Stimulated activated CD8-positive, alpha-beta memory T cell treated with anti-CD3 and anti-CD28 coated beads, Interleukin-4, amount 100 ng/mL, for 1 hour (primary cell): ENCODE measurements at places on chromosomes 2 and 18.

- DNase-seq, result no peak
Observed at GRCh38 chr18:49277395-49278036, 182.9 kb downstream of the DYM start.

DNA sequence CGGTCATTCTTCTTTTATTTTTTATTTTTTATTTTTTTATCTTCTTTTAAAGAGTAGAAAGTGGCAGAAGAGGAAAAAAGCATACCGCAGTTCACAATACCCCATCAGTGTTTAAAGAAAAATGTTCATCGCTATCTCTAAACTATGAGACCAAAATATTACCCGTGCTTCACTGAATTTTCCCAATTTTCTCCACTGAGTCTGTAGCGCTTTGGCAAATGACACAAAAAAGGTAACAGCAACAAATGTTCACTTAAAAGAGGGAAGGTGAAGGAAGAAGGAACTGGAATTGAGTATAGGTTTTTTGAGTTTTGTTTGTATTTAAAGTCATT, 15.1 kb upstream of the RIOK3 start:
- DNase-seq, result no peak

DNA sequence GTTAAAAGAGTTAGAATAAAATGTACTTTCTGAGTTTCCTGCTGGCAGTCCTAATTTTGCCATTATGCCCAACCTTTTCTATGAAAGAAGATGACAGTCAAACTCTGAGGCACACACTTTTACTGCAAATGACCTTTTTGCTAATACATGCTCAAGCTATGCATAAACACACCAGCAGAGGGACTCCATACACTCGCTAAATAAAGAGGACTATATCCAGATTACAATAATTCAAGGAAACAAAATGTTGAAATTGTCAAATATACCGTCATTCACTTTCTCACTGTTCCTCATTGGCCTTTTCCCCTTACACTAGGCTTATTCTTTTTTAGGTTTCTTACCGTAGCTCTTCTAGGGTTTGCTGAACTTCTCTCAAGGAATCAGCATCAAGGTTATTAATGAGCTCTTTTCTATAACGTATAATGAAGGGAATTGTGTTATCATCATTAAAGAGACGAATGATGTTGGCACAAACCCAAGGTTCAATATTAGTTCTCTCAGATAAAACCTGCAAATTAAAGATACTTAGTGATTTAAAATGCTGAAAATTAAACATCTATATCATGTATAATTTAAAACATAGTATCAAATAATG, 25.7 kb downstream of the SRBD1 start:
- no peak for DNase-seq

DNA sequence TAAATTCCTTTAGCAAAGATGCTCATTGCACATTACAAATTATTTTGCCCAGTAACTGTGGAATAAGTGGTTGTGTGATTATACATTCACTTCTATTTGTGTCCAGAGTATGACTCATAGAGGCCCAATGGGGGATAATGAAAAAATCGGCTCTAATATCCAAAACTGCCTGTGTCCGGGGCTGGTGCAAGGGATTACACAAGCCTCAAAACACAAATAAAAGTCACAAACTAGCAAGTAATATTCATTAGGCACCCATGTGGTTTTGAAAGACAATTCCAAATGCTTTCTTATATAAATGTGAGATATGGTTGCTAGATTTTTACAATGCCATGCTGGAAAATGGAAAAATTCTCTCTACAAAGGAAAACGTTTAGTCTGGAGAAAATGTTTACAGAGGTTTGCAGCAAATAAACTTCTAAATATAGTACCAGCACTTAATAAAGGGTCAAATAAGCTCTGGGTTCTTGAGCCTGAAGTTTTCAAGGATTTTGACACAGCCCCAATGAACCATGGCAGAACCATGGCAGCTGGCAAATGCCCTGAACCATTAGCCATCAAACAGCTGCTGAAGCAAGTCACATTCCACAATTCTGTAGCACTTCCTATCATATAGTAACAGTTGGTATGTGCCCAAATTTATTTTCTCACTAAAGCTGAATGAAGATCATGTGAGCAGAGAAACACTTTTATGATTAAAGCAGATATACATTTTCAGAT, 40.5 kb downstream of the IRS1 start:
- DNase-seq, result no peak

DNA sequence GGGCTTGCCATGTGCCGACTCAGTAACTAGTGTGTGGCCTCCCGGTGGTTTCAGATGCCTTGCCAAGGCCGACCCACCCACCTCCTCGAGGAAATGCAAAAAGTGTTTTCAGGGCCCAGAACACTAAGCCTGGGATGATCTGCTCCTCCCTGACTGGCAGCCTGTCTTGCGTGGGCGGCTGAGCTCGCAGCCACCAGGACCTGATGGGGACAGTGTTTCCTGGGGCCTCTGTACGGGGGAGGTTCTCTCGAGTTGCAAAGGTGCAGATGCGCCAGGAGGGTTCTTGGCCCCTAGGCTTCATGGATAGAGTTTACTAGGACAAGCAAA, 85.2 kb downstream of the GLI2 start:
- no peak for DNase-seq

DNA sequence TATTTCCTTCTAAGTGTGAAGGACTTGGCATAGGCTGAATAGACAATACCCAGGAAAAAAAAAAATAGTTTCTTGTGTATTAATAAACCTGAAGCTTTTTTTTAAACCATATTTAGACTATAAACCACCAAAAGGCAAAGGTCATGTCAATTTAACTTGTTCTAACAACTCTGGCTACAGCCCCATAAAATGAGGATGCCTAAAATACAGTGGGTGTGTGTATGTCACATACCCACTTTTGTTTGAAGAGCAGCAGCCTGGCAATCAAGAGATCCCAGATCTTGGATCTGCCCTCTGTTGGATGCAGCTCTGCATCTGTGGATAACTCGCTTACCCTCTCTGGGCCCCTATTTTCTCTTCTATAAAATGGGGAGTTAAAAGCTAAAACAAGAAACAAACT, 65.4 kb downstream of the SATB2 start:
- no peak for DNase-seq
